Stimulated activated CD4-positive, alpha-beta T cell treated with anti-CD3 and anti-CD28 coated beads, Interleukin-1b, Interleukin-23, amount 100 ng/mL, for 1 hour (primary cell): ENCODE measurements at places on chromosomes 11 and 22.

- DNase-seq, result no peak
Observed at GRCh38 chr11:88886796-88887195, 179.0 kb downstream of the GRM5 start.

DNA sequence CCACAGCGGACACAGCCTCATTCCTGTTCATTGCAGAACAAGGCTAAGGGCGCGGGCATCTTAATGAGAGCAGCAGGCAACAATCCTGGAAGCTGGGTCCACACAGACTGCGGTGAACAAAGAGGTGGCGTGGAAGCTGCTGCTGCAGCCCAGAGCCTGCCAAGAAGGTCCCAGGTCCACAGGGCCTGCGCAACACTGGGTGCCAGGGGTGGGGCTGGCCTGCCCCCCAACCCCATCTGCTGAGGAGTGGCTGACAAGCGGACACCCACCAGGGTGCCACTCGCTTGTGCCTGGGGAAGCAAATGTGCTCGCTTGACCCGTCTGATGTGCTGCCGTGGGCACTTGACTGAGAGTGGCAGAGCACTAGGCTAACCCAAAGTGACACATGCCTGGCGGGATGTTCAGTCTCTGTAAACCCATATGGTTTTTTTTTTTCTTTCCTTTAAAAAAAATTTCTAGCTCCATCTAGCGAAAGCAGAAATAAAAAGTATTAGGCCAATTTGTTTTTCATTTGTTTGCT lies 83.2 kb upstream of the PITPNB start:
- no peak for DNase-seq

DNA sequence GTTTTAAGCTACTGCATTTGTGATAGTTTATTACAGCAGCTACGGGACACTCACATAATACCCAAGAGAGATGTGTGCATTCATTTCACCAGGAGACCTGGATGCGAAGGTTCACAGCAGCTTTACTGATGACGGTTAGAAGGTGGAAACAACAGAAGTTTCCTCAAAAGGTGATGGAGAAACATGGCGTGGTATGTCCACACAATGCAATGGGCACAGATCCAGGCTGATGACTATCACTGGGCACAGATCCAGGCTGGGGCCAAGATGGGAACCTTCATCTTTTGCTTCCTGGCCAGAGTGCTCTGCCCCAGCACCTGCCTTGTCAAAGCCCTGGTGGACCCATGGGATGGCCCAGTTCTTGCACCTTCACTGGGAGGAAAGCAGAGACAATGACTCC lies 30.6 kb upstream of the RFPL3 start:
- DNase-seq, result no peak

- no peak for DNase-seq
Observed at GRCh38 chr11:128453444-128454336, 133.7 kb downstream of the ETS1 start.

DNA sequence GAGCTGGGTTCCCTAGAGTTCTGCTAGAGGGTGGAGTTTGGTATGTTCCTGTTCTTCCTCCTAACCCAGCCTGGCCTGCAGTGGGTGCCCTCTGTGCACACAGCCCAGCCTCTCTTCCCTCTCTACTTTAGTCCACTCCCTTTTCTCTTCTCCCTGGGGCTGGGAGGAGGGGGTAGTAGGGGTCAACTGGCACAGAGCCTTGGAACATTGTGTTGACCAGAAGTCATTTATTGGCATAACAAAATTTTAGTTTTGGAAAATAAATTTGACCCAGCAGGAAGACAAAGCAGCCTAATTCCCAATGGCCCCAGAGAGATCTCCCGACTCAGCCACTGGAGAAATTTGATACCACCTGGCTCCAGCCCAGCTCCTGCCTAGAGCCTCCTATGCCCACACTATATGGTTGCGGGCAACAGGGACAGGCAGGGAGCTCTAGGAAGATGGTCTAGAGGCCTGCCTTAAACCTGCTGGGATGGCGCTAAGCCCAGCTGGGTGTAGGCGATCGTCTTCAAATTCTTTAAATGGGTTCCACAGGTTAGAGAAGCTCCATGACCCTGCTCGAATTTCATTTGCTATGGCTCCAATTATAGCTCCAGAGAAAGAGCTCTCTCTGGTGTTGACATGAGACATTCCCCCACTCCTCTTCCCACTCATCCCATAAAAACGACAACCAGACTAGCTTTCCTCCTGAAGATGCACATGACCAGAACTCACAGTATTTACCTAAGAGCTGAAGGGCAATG lies 9.9 kb downstream of the PCSK7 start:
- DNase-seq, result no peak
